ENCODE measurements at places on chromosomes 3 and 15.

GRCh38 chr15:39657668-39658067 is 76.8 kb downstream of the THBS1 start:
- DNase-seq: peak; percentile 79

- DNase-seq: no peak
These were observed 188.1 kb downstream of the MINAR1 start for GRCh38 chr15:79620112-79620857.

GRCh38 chr3:48429317-48429959 is 448 bp downstream of the PLXNB1 start:
- DNase-seq: no peak

GRCh38 chr3:13951184-13951583 is 71.3 kb upstream of the WNT7A start:
- DNase-seq: no peak
